Karpas-422 (cell line): ENCODE measurements at places on chromosomes 5 and 9. TPM values are rescaled to one million over a fixed set of nuclear protein-coding genes. Genes with fewer than 3 reads are reported as not detected.
A peak's percentile ranks its signal among the peaks of the same experiment; 100 is the strongest.

- no peak for DNase-seq
These were observed 259.5 kb downstream of the NTRK2 start for GRCh38 chr9:84929068-84929467.

Gene EGFL7
- not detected in 2 replicates for total RNA-seq

Gene FREM1
- not detected in 2 replicates for total RNA-seq

- DNase-seq: no peak
These were observed 141.8 kb downstream of the C9orf50 start for GRCh38 chr9:129478961-129479630.

- peak; percentile 81 for DNase-seq
These were observed at the start of gene VAV2 for GRCh38 chr9:133991964-133992779. Gene VAV2, minus strand, starts transcription at chr9:133992324. Its CDS starts 46 bp downstream, at chr9:133992278.

DNA sequence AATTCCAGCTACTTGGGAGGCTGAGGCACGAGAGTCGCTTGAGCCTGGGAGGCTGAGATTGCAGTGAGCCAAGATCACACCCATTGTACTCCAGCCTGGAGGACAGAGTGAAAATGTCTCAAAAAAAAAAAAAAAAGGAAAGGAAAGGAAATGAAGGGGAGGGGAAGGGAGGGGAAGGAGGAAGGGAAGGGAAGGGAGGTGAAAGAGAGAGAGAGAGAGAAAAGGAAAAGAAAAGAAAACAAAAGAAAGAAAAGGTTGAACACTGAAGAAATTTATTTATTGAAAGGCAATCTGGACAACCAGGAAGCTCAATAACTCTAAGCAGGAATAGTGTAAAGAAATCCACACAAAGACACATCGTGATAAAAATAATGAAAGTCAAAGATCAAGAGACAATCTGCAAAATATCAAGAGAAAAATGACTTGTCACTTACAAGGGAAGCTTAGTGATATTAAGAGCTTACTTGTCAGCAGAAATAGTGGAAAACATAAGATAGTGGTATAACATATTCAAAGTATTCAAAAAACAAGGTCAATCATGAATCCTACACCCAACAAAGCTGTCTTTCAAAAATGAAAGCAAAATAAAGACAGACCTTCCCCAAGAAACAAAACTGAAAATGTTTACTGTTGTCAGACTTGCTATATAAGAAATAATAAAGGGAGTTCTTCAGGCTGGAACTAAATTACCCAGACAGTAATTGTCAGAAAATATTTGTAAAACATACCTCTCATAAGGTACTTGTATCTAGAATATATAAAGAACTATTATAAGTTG lies 10.9 kb upstream of the RIMOC1 start:
- no peak for DNase-seq

Gene WDR31
- total RNA-seq: 0.56 and 1.0 TPM in 2 replicates
